Esophagus squamous epithelium (tissue), 5 donors: ENCODE measurements at places on chromosomes 2 and 18.

DNA sequence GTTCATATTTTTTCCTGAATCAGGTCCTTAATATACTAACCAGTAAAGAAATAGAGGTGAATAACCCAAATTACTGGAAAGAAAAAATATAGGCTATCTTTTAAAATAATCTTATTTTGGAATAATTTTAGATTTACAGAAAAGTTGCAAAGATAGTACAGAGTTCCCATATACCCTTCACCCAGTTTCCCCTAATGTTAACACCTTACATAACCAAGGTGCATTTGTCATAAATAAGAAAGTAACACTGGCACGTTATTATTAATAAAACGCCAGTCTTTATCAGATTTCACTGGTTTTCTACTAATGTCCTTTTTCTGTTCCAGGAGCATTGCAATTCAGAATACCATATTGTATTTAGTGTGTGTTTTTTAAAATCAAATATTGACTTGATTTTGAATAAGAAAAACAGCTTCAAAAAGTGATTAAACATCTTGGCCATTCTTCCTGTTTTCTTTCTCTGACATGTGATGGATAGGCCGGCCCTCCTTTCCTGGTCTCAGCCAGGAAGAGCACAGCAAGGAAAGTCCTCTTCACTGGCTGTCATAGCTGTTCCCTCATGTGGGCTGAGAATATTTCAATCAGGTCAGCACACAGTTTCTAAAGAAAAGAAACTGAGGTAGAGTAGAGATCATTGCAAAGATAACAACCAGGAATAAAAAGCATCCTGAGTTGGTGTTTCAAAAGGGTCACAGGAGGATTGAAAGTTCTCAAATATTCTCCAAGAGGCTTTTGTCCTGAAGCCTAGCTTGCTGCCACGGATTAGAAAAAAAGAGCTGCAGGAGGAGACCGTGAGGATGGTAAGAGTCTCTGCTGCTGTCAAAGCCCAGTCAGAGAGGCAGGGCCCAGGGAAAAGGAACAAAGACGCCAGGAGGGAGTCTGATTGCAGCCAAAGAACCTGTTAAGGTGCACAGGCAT, 79.3 kb upstream of the ARL5A start:
- no peak for DNase-seq

DNA sequence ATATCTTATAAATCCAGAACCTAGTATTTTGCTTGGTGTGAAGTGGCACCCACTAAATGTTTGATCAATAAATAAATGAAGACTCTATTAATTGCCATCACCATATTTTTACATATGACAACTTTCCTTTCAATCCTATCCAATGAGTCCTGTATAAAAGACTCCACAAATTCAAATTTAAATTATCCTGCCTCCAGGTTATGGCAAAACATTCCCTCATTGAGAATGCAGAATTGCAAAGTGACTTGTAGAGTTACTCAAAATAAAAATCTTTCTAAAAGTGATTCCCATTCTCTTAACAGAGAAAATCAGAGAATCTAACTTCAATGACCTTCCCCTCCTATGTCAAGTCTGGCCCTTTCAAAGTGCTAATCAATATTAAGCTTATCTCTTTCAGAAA, 236.8 kb downstream of the GRB14 start:
- no peak for DNase-seq

GRCh38 chr2:97730245-97730644, 16.9 kb downstream of the ZAP70 start:
- no peak for DNase-seq

GRCh38 chr2:73832930-73833329, 4.2 kb downstream of the STAMBP start:
- DNase-seq, result no peak

DNA sequence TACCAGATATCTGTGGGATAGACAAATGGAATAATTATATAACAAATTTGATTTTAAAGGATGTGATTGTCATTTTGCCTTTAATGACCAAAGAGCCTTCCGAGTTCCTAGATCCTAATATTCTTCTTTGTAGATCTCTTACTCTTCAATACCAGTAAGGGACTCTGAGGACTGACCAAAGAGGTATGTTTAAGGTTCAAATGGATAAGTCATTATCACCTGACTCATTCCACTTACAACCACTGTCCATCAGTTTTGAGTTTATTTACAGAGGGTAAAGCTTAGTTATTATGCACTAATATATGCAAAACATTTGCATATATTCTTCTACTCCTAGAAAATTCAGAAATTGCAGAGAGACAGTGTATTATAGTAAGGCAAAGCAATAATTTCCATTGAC, 62.7 kb downstream of the CCDC148 start:
- no peak for DNase-seq

DNA sequence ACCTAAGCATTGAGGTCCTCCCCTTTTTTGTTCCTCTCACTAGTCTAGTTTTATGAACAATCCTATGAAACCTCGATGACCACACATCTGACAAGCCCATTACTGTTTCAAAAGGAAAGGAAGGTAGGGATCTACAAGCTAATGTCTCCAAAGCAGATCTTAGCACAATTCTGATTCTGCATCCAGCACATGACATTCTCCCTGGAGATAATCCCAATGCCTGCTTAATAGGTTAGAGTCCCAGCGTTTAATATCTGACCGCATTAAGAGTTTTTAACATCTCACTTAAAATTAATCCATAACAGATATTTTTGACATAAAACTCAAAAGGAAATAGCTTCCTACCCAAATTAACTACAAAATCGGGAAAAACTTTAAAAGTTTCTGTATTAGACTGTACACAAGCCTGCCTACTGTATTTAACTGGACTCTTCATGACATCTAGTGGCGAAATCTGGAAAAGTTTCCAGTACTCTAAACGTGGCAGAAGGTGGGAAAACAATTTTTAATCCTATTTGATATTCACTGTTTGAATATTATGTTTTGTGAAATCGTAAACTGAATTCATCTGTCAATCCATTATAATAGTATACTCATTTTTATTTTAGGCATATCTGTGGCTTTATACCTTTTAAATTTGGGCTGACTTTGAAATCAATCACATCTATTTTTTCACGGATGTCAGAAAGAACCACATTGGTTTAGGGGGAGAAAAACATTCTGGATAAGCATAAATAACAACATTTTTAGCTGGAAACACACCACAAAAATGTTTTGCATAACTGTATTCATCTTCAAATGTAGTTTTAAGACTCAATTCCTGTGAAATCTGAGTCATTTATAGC, 62.4 kb downstream of the TXNL1 start:
- DNase-seq, result no peak

GRCh38 chr18:63054901-63055584, 264.5 kb downstream of the BCL2 start:
- no peak for DNase-seq

DNA sequence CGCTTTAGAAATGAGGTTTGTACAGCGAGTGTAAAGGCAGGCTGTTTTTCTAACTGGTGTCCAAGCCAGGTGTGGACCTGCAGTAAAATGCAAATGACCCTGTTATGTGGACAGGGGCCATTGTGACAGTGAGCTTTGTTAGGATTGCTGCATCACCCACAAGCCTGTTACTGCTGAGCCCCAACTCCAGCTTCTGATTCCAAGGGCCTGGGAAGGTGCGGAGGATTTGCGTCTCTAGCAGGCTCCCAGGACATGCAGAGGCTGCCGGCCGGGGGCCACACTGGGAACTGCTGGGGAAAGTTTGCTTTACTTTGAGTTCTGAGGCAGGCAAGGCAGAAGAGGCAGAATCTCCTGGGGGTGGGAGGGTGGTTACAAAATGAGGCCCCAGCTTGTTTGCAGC, 164.1 kb downstream of the GLI2 start:
- DNase-seq, result no peak

- no peak for DNase-seq
Measured at GRCh38 chr2:128602038-128602698, 283.5 kb upstream of the HS6ST1 start.

DNA sequence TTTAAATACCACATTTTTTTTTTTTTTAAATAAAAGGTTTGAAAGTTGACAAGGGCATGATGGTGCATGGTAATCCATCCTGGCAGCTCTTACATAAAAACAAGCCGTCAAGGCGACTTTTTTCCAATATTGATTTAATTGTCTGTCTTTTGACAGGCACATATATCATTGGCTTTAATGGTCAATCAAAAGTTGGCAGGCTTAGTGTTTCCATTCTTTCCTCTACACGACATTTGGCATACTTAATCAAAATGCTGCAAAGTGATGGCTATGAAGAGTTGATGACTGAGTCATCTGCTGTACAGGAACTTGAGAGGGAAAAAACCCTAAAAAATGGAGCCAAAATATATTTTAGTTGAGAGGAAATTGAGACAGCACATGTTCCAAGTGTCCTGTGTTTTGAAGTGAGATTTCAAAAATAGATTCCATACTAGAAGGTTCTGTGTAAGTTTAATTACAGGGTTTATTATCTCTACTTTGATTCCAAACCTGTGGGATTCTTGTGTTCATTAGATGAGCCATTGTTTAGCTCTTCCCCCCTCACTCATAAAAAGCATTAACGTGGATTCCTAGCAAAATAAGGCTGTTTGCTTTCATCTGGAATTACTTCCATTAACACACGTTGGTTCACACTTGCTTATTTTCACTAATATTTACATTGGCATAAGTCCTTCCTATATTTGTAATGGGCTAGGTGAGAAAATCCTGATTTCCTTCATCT, 3.2 kb downstream of the TSHZ1 start:
- DNase-seq, result no peak

- DNase-seq, result no peak
Measured at GRCh38 chr18:11997466-11997865, 16.2 kb downstream of the IMPA2 start.

DNA sequence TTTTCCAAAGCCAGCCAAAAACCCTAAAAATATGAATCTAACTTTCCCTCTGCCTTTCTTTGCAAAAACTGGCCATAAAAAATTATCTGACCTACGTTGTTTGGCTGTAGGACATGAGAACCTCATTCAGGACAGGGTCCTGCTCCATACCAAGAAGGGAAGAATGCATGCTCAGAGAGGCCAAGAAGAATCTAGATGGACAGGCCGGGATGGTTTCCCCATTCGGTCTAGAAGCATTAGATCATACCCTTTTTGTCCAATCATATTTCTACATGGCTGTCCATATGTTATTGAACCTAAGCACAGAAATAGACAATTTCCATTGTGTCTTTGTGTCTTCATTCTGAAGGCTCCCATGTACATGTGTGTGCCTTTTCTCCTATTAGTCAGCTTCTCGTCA, 2120.4 kb upstream of the PIK3C3 start:
- DNase-seq, result no peak

DNA sequence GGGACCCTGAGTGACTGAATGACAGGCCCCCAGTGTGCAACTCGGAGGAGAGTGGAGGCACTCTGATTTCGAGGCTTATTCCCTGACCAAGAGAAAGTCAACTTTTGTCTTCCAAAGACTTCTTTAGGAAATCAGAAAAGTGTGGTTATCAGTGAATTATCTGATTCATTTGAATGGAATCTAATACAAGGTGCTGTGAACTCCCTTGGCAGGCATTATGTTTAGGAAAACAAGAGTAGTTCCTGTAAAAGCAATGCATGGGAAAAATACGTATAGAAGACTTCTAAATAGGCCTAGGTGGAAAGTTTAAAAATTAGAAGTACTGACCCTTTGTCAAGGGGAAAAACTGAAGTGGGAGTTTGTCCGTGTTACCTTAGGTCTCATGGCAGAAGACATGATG, 269.4 kb downstream of the GBX2 start:
- DNase-seq, result no peak

GRCh38 chr18:57281519-57281918, 70.8 kb upstream of the ST8SIA3 start:
- DNase-seq, result no peak

DNA sequence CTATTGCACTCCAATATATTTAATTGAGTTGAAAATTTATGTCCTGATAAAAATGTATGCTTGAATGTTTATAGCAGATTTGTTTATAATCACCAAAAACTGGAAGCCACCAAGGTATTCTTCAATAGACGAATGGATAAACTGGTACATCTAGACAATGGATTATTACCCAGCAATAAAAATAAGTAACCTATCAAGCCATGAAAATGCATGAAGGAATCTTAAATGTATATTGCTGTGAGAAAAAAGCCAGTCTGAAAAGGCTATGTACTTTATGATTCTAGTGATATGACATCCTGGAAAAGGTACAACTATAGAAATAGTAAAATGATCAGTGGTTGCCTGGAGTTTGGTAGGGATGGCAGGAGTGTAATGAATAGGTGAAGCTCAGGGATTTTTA, 580.7 kb downstream of the DCC start:
- no peak for DNase-seq

- DNase-seq, result no peak
Measured at GRCh38 chr2:135800513-135801460, 36.2 kb downstream of the LCT start.

DNA sequence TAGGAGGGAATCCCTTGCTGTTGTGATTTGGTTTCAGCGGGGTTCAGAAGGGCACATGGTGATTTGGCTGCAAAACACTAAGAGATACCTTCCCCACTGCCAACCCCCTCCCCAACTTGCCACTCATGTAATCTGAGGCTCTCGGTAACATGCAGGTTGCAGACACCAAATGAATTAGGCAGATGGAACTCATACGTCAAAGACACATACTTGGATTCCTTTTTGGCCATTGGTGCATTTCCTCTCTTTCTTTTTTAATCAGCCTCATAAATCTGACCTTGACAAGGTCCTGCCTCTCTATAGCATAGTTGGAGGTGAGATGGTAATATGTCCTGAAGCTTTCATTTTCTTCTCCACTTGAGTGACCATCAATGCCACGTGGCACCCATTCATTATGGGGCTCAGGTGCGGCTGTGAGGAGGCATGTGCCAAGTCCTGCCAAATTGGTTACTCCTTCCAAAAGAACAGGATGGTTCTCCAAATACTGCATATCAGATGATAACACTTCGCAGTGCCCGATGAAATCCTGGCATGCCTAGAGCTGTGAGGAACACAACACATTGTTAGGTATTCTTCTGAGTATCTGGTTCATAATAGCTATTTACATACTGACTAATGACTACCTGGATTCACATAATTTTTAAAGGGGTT, 8.3 kb upstream of the TMEM178A start:
- no peak for DNase-seq
